ENCODE measurements at places on chromosomes 7 and 10.

GRCh38 chr10:22825841-22826240 is 102.0 kb upstream of the ARMC3 start:
- H3K27me3 ChIP-seq = no peaks in the 10 kb centered on the region
- H3K36me3 ChIP-seq = no peaks in the 10 kb centered on the region
- H3K27ac ChIP-seq = no peak overlapping the region

DNA sequence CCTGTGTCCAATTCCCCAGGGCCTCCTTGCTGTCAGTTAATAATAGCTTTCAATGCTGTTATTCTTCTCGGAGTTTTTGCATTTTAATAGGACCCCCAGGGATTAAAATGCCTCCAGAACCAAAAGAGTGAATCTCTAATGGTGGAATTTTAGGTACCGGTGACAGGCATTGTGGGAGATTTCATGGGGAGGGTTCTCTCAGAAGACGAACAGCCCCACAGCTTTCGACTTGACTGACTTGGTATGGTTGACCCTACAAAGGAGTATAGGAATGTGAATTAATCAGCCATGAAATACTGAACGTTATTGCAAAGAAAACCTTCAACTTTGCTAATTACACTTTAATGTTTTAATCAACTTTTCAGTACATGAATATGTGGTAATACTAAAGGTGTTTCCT is 206.3 kb upstream of the FZD8 start:
- no peaks in the 10 kb centered on the region for H3K27me3 ChIP-seq
- no peaks in the 10 kb centered on the region for H3K36me3 ChIP-seq
- no peak overlapping the region for H3K4me3 ChIP-seq
- no peaks in the 10 kb centered on the region for H3K4me1 ChIP-seq
- no peak for DNase-seq

DNA sequence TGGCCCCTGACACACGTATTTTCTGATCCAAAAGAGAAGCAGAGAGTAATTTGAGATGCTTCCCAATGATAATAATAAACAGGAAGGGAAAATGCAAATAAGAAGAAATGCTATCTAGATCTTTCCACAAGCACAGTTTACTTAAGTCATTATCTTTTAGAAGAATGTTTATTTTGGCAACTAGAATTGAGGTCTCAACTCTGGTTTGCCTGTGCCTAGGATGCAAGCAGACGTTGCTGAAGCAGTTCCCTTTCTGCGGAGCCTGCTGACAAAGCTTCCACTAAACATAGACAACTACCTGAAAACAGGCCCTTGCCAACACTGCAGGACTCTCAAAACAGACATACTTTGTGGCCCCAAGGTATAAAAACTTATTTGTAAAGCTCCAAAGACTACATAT is 315.8 kb upstream of the POM121L12 start:
- H3K4me3 ChIP-seq = no peak overlapping the region
- H3K4me1 ChIP-seq = no peaks in the 10 kb centered on the region
- no peaks in the 10 kb centered on the region for H3K27me3 ChIP-seq
- no peaks in the 10 kb centered on the region for H3K36me3 ChIP-seq

DNA sequence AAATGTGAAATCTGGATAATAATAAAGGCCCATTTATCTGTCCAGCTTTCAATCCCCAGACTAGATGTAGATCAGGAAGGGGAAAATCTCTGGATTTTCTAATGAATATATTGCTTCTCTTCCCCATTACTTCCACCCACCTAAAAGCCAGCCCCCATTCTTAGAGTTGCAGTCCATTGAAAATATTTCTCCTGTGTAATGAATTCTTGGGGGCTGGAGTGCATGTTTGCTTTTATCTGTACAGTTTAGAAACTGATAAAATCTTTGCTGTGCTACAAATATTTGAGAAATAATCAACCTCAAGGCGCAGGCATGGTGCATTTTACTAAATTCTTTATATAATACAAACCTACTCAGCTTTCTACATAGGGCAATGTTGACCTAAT is 180.8 kb downstream of the ARID5B start:
- H3K36me3 ChIP-seq = peaks cover 28% of the 10 kb centered on the region
- H3K27me3 ChIP-seq = no peaks in the 10 kb centered on the region
- DNase-seq = no peak
- H3K4me1 ChIP-seq = peaks cover 28% of the 10 kb centered on the region
- peak overlapping the region; percentile 59 for H3K27ac ChIP-seq
- peak overlapping the region; percentile 9 for H3K4me3 ChIP-seq

DNA sequence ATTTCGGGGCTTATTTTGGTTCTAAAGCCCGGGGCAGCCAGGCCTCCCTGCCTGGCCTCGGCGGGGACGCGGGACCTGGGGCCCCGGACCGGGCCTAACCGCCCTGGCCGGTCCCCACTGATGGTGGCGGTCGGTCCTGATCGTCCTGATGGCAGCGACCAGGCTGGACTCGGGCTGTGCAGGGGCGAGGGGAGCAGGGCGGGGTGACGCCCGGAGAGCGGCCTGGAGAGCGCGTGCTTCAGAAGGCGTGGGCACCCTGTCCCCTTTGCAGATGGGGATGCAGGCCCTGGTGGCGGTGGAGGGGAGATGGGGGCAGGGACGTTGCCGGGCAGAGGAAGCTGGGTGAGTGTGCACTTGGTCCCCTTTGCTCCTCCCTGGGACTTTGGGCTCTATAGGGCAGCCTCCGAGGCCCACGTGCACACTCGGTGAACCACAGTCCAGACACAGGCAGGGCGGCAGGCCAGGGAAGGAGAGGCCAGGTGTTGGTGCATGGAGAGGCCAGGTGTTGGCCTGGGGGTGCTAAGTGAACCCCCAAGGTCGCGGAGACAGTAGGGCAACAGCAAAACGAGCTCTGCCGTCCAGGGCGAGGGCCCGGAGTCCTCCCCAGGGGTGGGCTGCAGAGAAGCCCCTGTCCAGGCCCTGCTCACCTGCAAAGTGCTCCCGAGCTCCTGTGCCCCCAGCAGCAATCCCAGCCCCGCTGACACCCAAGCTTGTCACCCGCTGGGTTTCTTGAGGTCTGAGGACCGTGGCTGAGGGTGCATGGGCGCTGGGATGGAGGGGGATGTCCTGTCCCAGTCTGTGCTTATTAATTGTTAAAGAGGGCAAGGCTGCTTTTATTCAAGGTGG is 42.4 kb upstream of the FAM20C start:
- no peaks in the 10 kb centered on the region for H3K36me3 ChIP-seq

DNA sequence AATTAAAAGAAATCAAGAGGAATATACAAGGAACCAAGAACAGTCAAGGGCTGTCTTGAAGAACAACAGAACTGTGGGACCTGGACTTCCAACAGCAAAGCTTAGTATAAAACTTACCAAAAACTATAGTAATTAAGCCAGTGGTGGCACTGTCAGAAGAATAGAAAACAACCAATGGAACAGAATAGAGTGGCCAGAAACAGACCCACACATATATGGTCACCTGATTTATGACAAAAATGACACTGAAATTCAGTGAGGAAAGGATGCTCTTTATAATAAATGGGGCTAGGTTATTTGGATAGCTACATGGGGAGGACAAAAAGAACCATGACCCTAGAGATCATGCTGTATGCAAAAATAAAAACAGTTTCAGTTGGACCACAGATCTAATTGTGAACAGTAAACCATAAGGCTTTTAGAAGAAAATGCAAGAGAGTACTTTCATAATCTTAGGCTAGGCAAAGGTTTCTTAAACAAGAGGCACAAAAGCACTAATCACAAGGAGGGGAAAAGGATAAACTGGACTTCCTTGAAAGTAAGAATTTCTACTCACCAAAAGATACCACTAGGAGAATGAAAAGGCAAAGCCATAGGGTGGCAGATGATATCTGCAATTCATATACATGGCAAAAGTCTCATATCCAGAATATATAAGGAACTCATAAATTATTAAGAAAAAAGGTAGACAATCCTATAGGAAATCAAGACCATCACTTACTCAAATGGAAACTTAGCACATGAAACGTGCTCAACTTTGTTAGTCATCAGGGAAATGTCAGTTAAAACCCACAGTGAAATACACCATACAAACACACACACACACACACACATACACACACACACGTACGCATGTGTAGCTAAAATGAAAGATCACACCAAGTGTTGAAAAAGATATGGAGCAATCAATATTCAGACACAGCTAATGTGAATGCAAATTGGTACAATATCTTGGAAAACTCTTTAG is 20.8 kb downstream of the HYCC1 start:
- no peaks in the 10 kb centered on the region for H3K4me1 ChIP-seq
- H3K36me3 ChIP-seq = no peaks in the 10 kb centered on the region

DNA sequence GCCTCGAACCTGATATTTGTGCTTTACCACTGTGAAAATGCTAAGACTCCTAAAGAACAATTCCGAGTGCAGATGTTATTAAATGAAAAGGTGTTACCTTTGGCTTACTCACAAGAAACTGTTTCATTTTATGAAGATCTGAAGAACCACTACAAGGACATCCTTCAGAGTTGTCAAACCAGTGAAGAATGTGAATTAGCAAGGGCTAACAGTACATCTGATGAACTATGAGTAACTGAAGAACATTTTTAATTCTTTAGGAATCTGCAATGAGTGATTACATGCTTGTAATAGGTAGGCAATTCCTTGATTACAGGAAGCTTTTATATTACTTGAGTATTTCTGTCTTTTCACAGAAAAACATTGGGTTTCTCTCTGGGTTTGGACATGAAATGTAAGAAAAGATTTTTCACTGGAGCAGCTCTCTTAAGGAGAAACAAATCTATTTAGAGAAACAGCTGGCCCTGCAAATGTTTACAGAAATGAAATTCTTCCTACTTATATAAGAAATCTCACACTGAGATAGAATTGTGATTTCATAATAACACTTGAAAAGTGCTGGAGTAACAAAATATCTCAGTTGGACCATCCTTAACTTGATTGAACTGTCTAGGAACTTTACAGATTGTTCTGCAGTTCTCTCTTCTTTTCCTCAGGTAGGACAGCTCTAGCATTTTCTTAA is 47.7 kb downstream of the MINPP1 start:
- no peaks in the 10 kb centered on the region for H3K27me3 ChIP-seq
- DNase-seq = no peak
- no peaks in the 10 kb centered on the region for H3K4me1 ChIP-seq
- no peak overlapping the region for H3K4me3 ChIP-seq
- H3K36me3 ChIP-seq = peaks cover 3% of the 10 kb centered on the region

GRCh38 chr7:121172484-121172883 is 156.3 kb upstream of the WNT16 start:
- H3K27me3 ChIP-seq = no peaks in the 10 kb centered on the region
- DNase-seq = no peak
- no peak overlapping the region for H3K27ac ChIP-seq
- H3K36me3 ChIP-seq = no peaks in the 10 kb centered on the region
- H3K4me1 ChIP-seq = no peaks in the 10 kb centered on the region
- no peak overlapping the region for H3K4me3 ChIP-seq

DNA sequence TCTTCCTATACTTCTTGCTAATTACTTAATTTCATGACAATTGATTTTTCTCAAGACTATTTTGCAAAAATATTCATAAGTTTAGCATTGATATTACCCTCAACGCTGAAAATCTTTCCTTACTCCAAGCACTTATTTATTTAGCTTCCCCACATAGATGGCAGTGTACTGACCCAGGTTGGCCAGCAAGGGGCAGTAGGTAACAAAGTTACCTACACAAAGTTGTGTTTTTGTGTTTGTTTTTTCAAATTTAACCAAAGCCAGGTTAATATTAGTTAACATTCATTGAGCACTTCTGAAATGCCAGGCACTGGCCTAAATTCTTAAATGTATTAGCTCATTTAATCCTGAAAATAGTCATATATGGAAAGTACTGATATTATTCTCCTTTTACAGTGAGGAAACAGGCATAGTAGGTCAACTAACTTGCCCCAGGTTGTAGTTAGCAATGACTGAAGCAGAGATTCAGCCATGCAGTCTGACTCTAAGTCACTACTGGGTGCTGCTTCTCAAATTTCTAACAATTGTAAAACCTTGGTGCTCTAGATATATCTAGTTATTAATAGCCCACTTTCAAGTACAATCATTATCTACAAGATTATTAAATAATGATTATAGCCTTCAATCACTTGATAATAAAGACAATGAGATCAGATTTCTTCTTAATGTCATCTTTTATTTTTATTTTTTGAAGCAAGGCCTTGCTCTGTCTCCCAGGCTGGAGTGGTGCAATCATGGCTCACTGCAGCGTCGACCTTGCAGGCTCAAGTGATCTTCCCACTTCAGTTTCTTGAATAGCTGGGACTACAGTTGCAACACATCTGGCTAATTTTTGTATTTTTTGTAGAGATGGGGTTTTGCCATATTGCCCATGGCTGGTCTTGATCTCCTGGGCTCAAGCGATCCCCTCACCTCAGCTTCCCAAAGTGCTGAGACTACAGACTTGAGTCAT is 5.8 kb upstream of the GGCT start:
- no peak overlapping the region for H3K4me3 ChIP-seq
- H3K27me3 ChIP-seq = no peaks in the 10 kb centered on the region
- H3K4me1 ChIP-seq = no peaks in the 10 kb centered on the region
- H3K36me3 ChIP-seq = no peaks in the 10 kb centered on the region

GRCh38 chr10:3902054-3902808 is 117.2 kb upstream of the KLF6 start:
- H3K36me3 ChIP-seq = no peaks in the 10 kb centered on the region
- no peak overlapping the region for H3K4me3 ChIP-seq
- peak overlapping the region; percentile 57 for H3K27ac ChIP-seq
- peak; percentile 29 for DNase-seq
- peaks cover 16% of the 10 kb centered on the region for H3K4me1 ChIP-seq

GRCh38 chr10:35386594-35387174 is 50.4 kb downstream of the CCNY start:
- H3K36me3 ChIP-seq = peaks cover 4% of the 10 kb centered on the region
- H3K4me3 ChIP-seq = no peak overlapping the region
- H3K27ac ChIP-seq = no peak overlapping the region
